ENCODE measurements at places on chromosomes 11 and 22.
A peak's percentile ranks its signal among the peaks of the same experiment; 100 is the strongest.

DNA sequence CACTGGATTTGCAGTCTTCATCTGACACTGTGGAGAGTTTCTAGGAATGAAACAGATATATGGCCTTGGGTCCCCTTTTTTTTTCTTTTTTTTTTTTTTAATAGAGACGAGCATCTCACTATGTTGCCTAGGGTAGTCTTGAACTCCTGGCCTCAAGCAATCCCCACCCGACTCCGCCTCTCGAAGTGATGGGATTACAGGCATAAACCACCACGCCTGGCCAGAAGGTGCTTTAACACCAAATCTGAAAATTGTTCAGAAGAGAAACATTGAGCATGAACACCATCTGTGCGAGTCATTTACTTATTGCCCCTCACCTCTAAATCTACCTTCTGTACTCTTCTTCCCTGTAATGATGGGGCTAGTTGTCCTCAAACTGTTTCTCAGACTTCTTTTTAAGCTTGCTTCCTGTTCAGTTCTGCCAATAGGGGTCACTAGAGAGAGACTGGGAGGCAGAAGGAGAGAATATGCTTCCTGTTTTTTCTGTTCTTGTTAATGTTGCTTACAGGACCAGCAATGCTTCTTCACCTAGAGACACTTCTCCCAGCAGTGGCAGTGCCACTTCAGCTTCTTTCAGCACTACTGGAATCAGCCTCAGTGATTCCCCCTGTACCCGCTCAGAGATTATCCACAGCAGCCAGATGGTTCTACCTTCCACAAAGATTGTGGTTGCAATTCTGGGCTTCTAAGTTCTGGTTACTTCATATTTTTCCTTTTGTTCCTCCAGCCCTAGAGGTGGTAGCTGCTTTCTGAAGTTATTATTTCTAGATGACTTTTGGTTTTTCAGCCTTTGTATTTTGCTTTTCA, 20.8 kb upstream of the ZBED5 start:
- peak; percentile 76 for DNase-seq

DNA sequence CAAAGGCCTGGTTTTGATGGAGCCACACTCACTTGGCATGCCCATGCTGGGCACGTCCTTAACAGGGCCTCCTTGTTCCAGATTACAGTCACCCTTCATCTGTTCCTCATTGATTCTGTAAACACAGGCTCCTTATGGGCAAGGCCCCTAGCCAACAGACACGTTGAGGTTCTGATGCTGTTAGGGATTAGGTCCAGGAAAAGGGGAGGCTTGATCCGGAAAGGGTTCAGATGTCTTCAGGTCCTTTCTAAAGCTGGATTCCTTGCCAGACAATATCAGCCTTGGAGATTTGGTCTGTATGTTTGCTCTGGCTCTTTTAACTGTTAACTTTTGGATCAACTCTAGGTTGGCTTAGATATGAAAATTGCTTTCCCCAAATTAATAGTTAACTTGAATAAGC, 46.9 kb upstream of the PRSS23 start:
- DNase-seq: no peak

DNA sequence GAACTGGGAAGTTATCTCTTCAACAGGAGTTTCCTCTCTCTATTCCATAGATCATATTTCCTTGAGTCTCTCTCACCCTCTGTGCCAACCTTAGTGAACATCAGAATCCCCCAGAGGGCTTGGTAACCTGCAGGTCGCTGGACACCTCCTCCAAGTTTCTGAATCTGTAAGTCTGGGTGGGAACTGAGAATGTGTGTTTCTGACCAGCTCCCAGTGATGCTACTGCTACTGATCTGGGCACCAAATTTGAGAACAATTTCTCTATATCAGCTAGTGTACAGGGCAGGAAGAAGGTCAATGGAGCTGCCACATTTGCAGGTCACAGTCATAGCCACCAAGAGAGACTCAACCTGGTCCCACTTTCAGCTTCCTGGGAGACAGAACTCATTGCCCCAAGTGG, 62.9 kb downstream of the RCN1 start:
- DNase-seq: no peak

DNA sequence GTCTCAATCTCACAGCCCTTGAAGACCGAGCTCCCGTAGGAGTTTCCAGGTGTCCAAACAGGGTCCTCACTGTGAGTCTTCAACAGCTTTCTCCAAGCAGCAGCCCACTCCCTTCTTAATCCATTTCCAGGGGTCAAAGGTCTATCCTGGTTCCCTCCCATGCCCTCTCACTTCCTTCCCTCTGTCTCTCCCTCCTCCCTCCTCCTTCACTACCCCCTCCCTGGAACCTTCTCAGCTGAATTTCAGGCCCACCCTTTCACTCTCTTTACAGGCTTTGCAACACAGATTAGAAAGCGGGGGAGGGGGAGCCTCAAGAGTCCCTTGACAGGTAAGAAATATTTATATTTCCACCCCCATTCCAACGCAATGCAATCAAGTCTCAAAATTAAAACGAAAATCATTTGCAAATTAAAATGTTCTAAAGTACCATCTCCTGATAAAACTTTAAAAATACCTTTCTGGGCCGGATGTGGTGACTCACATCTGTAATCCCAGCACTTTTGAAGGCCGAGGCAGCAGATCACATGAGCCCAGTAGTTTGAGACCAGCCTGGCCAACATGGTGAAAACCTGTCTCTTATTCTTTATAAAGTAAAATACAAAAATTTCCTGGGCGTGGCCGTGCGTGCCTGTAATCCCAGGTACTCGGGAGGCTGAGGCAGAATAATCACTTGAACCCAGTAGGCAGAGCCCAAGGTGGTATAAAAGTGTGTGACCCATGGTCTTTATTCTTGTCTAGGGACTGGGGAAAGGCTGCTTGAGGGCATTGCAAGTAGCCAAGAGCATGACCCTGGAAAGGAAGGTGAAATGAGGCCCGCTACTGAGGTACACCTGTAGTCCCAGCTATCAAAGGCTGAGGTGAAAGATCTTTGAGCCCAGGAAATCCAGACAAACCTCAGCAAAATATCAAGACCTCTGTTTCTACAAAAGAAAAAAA, 865 bp upstream of the ZNF280A start:
- DNase-seq: no peak

GRCh38 chr22:22507743-22508273, 734 bp downstream of the ZNF280B start:
- DNase-seq: no peak

DNA sequence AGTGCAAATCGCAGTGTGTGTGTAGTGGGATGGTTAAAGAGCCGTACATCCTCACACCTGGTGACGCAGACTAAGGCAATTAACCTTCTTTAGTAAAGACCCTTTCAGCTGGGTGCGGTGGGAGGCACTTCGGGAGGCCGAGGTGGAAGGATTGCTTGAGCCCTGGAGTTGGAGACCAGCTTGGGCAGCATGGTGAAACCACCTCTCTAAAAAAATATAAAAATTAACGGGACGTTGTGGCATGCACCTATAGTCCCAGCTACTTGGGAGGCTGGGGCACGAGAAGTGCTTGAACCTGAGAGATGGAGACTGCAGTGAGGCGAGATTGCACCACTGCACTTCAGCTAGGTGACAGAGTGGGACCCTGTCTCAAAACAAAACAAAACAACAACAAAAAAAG, 31.5 kb downstream of the ZBTB16 start:
- no peak for DNase-seq

DNA sequence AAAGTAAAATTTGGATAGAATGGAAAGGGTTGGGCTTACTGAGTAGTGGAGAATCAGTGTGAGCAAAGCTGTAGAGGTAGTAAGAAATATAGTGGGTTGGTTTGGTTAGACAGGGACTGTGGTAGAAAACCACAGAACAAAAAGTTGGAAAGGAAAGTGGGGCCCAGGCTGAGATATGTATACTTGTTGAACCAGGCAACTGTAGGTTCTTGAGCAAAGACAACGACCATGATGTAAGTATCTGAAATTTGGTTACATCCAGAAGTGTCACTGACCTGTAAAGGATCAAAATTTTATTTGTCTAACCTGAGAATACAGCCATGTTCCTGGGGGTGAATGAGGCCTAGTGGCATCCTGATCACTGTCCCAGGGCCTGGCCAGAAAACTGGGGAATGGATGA, 114.1 kb downstream of the STIM1 start:
- no peak for DNase-seq
